PC-3 (cell line): ENCODE measurements at places on chromosomes 13 and 19. TPM values are rescaled to one million over a fixed set of nuclear protein-coding genes. Genes with fewer than 3 reads are reported as not detected.

The ZNF430 gene
- total RNA-seq = 9.7 and 9.8 TPM in 2 replicates

DNA sequence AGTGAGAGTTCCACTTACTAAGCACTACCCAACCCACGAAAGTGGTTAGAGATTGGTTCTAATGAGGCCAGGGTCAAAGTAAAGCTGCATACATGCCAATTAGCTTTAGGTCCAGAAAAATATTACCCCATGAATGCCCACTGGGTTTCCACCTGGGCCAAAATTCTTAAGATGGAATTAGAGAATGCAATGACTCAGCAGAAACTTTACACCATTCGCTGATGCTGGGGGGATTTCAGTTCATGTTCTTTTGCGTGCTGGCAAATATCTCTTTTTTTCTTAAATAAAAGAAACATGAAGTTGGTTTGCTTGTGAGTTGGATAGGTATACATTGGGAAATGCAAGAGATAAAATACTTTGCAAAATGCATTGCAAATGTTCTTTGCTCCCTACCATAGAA, 715.3 kb upstream of the MIR17HG start:
- DNase-seq = no peak

The CHERP gene
- total RNA-seq = 13.4 and 24.2 TPM in 2 replicates

The SNRPD2 gene
- total RNA-seq = 554 and 631 TPM in 2 replicates

DNA sequence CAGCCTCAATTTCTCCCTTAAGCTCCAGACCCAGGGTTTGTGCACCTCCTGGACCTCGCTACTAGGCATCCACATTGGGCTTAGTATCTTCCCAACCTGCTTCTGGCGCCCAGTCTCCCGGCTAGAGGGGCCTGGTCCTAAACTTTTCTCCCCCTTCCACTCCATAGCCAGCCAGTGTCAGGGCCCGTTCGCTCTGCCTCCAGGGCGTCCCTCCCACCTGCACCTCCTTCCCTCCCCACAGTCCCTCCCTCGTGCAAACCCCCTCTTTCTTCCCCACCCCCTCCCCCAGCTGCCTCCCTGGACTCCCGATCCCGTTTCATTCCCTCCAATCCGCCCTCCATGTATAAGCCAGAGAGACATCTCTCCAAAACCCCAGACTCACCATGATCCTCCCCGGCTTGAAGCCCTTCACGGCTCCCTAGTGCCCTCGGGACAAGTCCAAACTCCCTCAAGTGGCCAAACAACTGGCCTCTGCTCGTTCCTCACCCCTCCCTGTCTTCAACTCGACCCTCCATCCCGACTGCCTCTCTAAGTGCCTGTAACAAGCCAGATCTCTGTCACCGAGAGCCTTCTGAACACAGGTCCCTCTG, 997 bp upstream of the SAMD4B start:
- DNase-seq = peak; percentile 9

DNA sequence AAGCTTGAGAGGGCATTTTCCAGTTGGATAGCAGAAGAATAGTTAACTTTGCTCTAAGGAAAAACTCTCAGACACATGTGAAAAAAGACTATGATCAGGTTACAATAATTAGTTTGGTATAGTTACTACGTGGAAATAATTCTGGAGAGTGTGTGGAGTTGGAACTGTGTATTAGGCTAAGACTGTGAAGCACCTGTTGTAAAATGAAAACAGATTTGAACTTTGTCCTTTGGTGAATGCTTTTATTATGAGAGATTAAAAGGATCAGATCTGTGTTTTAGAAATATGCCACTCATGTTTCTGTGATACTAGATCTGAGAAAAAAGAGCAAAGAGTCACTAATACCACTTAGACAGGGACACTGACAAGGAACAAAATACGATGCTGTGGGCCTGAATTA, 807.5 kb upstream of the ATXN8OS start:
- no peak for DNase-seq

The VSIG10L gene
- 3.1 and 3.5 TPM in 2 replicates for total RNA-seq

The CRX gene
- total RNA-seq = not detected in 2 replicates

- DNase-seq = no peak
Observed at GRCh38 chr19:19134687-19135158, 3.6 kb downstream of the TMEM161A start.

- peak; percentile 47 for DNase-seq
Observed at GRCh38 chr13:102726430-102726829, 31.6 kb upstream of the METTL21C start.

DNA sequence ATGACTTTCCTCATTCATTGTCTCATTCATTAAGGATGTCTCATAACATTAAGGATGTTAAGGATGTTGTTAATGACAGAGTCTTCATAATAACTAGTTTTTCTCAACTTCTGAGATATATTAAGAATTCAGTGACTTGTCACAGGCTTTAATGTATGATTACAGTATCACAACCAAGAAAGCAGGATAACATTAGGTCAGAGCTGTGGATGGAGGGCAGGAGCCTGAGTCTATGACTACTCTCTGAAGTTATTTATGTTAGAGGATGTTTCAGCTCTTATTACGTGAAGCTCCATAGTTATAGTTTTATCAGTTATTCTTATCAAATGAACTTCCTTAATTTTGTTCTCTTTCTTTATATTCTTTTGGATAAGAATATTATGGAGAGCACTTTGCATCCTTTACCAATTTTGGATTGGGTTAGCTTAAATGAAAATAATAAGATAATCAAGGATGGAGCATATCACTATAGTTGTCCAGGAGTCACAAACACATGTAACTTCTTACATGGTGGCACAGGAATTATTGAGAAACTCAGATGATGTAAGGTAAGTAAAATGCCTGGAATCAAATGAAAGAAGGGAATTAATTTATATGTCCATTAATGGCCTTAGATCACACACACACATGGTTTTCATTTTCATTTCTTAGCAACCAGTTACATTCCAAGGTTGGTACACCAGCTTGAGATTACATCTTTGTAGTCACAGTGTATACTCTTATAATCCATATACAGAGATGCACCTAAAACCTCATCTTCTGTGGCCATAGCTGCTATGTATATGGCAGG, 57.0 kb downstream of the SLC10A2 start:
- no peak for DNase-seq

DNA sequence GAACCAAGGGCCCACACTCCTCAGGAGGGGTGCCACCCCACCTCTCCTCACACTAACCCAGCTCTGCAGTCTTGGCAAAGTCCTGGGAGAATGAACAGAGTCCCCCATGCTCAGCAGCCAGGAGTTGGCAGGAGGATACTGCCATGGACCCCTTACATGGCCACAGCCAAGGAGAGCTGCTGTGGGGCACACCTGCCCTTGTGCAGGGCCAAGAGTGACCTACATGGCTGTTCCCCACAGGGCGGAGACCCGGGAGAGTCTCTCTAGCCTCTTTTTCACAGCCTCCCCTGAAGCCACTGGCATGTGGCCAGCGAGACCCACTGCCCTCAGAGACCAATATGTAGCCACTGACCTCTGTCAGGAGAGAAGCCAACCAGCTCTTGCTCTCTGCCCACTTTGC, 45.9 kb upstream of the VSTM2B start:
- no peak for DNase-seq

- peak; percentile 89 for DNase-seq
Observed at GRCh38 chr13:85241060-85241459, 558.2 kb downstream of the SLITRK6 start.

The KLK2 gene
- total RNA-seq = not detected in 2 replicates

- DNase-seq = no peak
Observed at GRCh38 chr13:79386125-79386826, 19.8 kb downstream of the RBM26 start.

- DNase-seq = no peak
Observed at GRCh38 chr19:20244356-20244755, 77.3 kb downstream of the ZNF486 start.

DNA sequence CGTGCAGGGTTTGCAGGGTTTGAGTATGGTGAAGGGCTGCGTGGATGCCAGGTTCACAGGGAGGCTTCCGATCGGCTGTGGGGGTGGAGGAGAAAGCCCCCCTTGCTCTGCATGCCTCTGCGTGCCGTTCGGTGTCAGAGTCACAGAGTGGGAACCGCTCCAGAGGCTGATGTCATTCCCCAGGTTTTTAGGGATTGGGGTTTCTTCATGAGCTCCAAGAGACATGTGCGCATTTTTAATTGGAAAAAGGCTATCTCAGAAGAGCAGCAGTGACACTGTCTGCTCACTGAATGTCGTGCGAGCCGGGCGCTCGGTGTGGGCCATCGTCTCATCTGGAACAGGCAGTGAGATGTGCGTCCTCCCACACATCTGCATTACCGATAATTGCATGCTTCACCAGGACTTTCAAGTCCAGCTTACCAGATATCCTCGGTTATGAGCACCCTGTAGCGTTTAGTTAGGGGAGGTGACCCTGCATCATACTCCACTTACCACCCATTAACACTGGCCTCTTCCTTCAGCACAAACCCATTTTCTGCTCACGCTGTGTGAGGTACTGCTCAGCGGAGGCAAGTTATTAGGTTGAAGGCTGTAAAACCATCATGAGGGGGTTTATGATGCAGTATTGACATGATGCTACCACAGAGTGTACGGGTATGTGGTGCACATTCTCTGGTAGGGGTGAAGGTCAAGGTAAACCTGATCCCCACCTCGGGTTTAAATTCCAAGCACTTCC, 1.7 kb downstream of the MCF2L start:
- DNase-seq = no peak

The PSG7 gene
- total RNA-seq = not detected in 2 replicates

DNA sequence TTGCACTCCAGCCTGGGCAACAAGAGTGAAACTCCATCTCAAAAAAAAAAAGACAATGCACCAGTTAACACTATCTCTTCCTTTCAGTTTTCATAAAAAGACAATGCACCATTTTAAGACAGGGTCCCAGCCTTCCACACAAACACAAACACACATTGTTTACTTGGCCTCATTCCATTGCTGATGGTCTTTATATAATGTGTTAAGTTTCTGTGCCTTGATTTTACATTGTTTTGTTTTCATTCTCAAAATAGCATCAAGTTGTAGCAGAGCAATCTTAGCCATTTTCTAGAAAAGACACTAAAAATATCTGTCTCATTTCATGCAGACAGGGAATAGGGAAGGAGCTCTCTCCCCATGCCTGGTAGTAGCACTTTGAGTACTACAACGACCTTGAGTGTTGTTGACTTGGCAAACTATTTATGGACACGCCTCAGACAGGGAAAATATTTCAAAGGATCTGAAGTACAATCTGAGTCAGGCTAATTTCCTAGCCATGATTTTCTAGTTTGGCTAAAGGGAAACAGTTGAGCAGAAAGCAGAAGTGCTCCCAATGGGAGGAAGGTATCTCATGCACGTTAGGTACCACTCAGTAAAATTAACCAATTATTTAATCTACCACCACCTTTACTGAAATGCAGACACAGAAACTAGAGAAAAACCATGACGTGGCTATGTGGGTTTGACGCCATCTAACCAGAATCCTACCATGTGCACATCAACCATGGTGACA, 120.6 kb downstream of the ABCC4 start:
- no peak for DNase-seq

The GRK1 gene
- not detected in 2 replicates for total RNA-seq

DNA sequence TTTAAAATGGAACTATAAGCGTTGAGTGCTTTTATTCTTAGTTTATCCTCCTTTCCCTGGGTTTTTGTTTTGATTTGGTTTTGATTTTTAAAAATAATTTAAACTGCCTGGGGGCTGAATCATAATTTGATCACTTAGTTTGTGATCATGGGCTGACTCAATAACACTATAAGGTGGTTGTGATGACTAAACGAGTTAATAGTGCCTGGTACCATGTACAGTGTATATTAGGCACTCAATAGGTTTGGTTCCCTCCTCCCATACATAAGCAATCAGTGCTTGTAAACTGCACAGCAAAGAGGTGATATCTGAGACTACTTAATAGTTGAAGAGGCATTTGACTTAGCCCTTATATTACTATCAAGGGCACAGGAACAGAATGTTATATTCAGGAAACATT, 200.9 kb upstream of the RFC3 start:
- DNase-seq = no peak
